ENCODE measurements at places on chromosomes 4 and X.

GRCh38 chrX:109886122-109886761 is 116.7 kb upstream of the TMEM164 start:
- peak; percentile 23 for DNase-seq

GRCh38 chrX:20056704-20057103 is 60.0 kb downstream of the MAP7D2 start:
- no peak for DNase-seq

- no peak for DNase-seq
Measured at GRCh38 chr4:56426273-56426672, 9.1 kb downstream of the PPAT start.

- peak; percentile 16 for DNase-seq
Measured at GRCh38 chr4:10622728-10623127, 61.8 kb downstream of the CLNK start.

DNA sequence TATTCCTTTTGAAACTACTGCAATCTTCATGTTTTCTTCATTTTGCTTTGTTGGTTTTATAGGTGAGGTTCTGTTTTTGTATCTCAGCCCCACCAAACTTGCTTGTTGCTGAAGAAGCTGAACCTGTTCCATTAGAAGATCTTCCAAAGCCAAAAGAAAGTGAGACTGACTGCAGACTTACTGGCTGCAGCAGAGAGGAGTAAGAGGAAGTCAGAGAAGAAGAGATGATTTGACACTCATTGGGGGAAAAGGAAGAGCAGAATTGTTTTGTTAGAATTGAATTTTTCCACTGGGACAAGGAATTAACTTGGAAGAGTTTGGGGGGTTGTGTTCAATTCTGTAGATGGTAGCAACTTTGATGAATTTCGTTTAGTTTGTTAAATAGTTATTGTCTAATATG is 3.1 kb downstream of the TEX13D start:
- DNase-seq: no peak

GRCh38 chr4:30901461-30902451 is 181.6 kb downstream of the PCDH7 start:
- DNase-seq: no peak

GRCh38 chr4:184732126-184732525 is 1.8 kb downstream of the CENPU start:
- DNase-seq: no peak

DNA sequence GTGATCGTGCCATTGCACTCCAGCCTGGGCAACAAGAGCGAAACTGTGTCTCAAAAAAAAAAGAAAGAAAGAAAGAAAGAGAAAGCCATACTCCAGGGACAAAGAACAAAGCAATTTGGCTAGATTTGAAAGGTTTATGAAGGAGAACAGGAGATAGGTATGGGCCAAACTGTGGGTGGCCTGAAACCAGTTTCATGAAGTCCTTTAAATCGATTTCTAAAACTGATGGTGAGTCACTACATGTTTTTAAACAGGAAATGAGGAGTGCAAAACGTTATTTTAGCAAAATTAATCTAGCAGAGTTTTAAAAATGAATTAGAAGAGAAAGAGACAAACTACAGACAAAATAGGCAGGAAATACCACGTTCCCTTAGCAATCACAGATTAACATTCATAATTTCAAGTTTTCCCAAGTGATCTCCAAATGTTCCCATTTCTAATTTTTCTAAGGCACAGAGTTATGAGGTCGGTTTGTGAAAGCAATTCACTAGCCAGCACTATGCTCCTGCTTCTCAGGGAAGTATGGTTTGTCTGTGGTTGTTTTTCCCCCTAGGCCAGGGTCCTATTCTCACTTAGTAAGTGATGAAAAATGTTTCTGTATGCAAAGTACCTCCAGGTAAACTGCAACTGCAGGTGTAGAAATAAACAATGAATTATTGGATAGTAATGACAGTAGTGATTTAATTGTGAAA is 190.6 kb downstream of the PPP3CA start:
- DNase-seq: no peak

GRCh38 chrX:112738347-112739033 is 58.8 kb upstream of the LHFPL1 start:
- DNase-seq: peak; percentile 9
